ENCODE measurements at places on chromosomes 3 and 15.

- peak; percentile 11 for DNase-seq
Measured at GRCh38 chr3:158789592-158789991, 12.3 kb upstream of the MFSD1 start.

- no peak for DNase-seq
Measured at GRCh38 chr3:48993834-48994233, 3.8 kb downstream of the P4HTM start.

- no peak for DNase-seq
Measured at GRCh38 chr3:2657971-2658370, 452.2 kb downstream of the IL5RA start.

DNA sequence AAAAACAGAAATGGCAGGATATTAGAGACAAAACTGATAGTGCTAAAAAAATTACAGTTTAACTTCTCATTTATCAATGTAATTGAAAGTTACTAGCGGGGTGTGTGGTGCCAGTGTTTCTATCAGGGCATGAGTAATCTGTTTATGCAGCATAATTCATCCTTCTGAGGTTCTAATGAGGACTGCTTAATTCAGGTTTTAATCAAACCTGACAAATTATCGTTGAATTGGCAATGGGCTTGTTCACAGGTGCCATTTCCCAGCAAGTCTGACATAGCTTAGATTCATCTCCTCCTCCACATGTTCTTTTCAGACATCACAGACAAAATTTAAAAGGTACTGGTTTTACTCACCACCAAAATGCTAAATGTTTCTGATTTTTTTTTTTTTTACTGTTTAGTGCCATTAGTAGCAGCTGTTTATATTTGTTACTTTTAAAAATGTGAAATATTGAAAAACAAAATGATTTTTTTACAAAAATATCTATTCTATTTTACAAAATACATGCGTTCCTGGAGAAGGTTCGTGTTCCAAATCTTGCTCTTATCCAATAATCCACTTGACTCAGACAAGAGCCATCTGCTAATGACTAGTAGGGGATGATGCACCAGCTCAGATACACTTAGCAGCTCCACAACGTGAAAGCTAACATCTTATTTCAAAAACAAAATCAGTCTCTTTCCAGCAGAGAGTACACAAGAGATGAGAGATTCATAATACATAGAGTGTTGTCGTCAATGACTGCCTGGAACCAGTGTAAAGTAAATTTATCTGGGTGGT is 447.7 kb upstream of the DPPA4 start:
- DNase-seq = no peak

- no peak for DNase-seq
Measured at GRCh38 chr3:2597615-2598014, 498.9 kb downstream of the CNTN4 start.

DNA sequence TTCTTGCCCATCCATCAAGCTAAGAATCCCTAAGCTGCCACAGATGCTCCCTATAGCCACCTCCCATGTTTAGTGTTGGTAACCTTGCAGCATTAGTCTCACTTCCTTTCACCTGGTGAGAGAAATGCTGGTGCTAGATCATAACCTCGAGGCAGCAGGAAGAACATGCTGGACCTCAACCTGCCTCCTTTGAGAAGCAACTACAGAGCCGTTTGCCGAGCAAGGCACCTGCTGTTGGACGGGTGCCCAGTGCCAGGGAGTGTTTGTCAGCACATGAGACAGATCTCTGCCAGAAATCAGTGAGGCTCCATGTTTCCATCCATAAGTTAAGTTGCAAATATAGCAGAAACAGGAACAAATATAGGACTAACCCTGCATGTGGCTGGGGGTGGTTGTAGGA is 955.7 kb downstream of the TUSC7 start:
- no peak for DNase-seq

- no peak for DNase-seq
Measured at GRCh38 chr3:193114431-193115340, 126.3 kb upstream of the PLAAT1 start.
